NCI-H524 (cell line): ENCODE measurements at places on chromosomes 1 and 21.
A peak's percentile ranks its signal among the peaks of the same experiment; 100 is the strongest.

- DNase-seq = no peak
These were observed 2.1 kb upstream of the QSOX1 start for GRCh38 chr1:180152588-180152987.

GRCh38 chr1:116033322-116033721 lies 57.0 kb downstream of the SLC22A15 start:
- DNase-seq = no peak

DNA sequence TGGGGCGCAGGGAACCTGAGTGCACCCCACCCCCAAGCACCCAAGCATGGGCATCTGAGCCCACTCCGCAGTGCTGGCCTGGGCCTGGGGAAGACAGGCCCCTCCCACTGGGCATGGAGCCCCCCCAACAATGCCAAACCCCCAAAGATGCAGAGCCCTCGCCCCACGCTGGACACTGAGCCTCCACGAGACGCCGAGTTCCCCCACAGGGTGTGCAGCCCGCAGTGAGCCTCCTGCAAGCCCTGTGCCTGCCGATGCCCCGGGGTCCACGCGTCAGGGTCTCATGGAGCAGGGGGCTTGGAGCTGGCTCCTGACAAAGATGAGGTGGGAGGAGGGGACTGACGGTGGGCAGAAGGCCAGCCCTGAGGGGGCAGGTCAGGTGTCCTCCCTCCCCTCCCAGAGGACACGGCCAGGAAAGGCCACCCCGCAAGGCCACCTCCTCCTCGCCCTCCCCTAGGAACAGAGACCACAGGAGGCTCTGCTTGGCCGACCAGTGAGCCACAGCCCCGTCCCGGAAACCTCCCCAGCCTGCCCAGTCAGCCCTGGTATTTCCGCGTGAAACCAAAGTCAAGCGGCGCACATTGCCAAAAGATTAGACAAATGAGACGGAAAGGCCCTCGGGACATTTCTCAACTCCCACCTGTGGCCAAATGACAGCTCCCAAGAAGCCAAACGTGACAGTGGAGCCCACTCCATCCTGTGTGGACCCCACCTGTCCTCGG lies 33.4 kb downstream of the MEGF6 start:
- DNase-seq = no peak

GRCh38 chr1:53945183-53945432 lies 391 bp downstream of the IFT25 start:
- no peak for DNase-seq

DNA sequence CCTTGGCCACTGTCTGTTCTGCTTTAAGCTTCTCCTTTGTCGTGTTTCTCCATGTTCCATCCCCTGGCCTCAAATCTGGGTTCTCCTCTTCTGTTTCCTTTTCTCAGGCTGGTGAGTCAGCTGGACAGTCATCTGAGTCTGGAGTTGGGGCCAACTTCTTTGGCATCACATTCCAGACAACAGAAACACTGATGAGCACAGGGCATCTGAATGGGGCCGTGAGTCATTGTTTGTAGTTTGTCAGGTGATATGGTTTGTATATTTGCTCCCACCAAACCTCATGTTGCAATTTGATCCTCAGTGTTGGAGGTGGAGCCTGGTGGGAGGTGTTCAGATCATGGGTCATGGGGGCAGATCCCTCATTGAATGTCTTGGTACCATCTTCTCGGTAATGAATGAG lies 14.3 kb upstream of the OLIG2 start:
- no peak for DNase-seq

- peak; percentile 88 for DNase-seq
These were observed 52.2 kb downstream of the CAPZB start for GRCh38 chr1:19432943-19433718.
